Foreskin keratinocyte (primary cell): ENCODE measurements at places on chromosomes 1 and 21. TPM values are rescaled to one million over a fixed set of nuclear protein-coding genes. Genes with fewer than 3 reads are reported as not detected.

- peak; percentile 19 for DNase-seq
Measured at GRCh38 chr1:218249338-218250140, 35.6 kb upstream of the RRP15 start.

DNA sequence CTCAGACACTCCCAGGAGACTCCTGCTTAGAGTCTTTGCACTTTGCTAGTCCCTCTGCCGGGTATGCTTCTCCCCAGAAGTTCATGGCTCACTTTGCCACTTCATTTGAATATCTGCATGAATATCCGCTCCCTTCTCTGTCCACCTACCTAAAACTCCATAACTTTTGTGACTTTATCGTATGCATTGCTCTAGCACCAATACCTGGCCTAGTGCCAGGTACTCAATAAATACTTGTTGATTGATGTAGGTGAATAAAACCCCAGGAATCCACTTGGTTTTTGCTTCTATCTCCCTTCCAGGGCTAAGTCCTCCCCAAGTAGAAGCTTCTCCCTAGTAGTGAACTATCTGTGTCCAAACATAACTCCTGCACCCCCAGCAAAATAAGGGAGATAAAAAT, 27.8 kb upstream of the CTTNBP2NL start:
- no peak for DNase-seq

DNA sequence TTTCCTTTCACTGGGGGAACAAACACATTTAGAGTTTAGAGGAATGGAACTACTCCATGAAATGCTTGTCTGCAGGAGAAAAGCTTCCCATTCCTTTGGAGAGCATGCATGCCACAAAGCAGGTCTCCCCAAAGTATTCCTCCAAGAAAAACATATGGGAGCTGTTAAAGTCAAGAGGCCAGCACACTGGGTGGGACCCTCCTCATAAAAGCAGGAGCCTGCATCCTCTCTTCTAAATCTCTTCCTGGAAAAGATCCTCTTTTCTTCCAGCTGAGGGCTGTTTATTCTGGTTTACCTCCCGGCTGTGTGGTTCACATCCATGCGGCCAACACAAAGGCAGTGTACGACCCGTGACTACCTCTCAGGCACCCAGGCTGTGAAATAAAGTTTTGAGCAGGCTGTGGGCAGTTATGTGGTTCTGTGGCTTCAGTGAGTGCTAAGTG, 103.4 kb downstream of the TENT5C start:
- no peak for DNase-seq

RAB25 gene
- polyA plus RNA-seq: 82.6 and 82.8 TPM in 2 replicates

C2CD4D gene
- 0.14 and 0.19 TPM in 2 replicates for polyA plus RNA-seq

BRINP3 gene
- polyA plus RNA-seq: not detected in 2 replicates

FAM72D gene
- polyA plus RNA-seq: 2.1 and 3.7 TPM in 2 replicates

TMEM201 gene
- polyA plus RNA-seq: 8.0 and 8.9 TPM in 2 replicates

- no peak for DNase-seq
Measured at GRCh38 chr1:111977378-111977777, 12.1 kb downstream of the KCND3 start.

- DNase-seq: no peak
Measured at GRCh38 chr21:39938086-39938625, 70.9 kb downstream of the PCP4 start.

GRCh38 chr1:94068096-94068998, 52.6 kb downstream of the ABCA4 start:
- DNase-seq: no peak

GRCh38 chr1:168312718-168313604, 32.3 kb downstream of the TBX19 start:
- DNase-seq: no peak

- DNase-seq: no peak
Measured at GRCh38 chr1:1200876-1201810, 5.2 kb downstream of the TNFRSF18 start.

- peak; percentile 28 for DNase-seq
Measured at GRCh38 chr1:202274611-202275010, 67.1 kb downstream of the UBE2T start.
